ENCODE measurements at places on chromosomes 6 and 20.

- DNase-seq: no peak
These were observed 195.9 kb upstream of the CST7 start for GRCh38 chr20:24753130-24753529.

- no peak for DNase-seq
These were observed 143.0 kb upstream of the SLC22A16 start for GRCh38 chr6:110619275-110619908.

GRCh38 chr20:49674383-49675352, 39.0 kb downstream of the B4GALT5 start:
- peak; percentile 58 for DNase-seq

- DNase-seq: no peak
These were observed 1.5 kb downstream of the TRIM31 start for GRCh38 chr6:30111266-30111856.

DNA sequence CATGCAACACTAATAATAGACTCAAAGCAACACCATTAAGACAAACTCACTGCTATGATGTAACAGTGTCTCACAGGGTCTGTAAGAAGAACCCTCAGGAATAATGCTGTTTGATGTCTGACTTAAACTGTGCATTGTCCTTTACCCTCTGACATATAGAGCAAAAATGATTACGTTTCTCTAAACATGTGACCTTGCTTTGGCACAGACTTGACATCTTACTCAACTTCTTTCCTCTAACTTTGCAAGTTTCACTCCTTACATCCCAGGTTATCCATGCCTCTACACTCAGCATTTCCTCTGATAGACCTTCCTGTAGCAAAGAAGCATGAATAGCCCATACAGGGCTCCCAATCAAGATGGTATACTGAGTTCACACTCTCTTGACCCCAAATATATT, 252.7 kb downstream of the UST start:
- no peak for DNase-seq

DNA sequence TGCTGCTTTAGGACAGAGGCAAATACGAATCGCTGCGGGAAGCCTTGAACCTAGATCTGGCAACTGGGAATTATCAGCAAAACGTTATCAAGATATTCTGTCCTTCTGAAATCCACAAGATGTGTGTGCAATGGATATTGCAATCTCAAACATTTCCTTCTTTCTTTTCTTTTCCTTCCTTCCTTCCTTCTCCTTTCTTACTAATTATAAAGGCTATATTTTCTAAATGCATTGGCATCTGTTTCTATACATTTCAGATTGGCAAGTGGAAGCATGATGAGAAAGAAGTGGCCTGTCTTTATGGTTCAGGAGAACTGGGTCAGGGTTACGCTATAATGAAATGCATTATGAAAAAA, 2.0 kb downstream of the TAGAP start:
- no peak for DNase-seq

DNA sequence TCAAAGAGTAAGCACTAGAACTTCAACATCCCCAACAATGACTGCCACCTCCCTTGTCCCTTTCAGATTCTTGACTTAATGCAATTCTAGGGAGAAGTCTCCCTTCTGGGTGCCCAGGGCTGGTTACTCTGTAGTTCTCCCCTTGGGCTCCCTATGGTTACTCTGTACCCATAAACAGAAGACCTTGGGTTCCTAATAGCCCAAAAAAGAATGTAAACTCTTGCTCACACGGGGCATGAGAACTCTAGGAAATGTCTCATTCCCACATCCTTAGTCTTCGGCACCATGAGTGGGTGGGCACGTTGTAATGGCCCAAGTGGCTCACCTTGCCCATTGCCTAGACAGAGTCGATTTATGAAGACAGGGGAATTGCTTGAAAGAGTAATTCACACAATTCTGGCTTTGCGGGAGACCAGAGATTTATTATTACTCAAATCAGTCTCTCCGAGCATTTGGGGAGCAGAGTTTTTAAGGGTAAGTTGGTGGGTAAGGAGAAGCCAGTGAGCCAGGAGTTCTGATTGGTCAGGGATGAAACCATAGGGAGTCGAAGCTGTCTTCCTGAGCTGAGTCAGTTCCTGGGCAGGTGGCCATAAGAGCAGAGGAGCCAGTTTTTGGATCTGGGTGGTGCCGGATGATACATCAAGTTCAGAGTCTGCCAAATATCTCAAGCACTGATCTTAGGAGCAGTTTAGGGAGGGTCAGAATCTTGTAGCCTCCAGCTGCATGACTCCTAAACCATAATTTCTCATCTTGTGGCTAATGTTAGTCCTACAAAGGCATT, 61.2 kb upstream of the SIRPG start:
- no peak for DNase-seq

DNA sequence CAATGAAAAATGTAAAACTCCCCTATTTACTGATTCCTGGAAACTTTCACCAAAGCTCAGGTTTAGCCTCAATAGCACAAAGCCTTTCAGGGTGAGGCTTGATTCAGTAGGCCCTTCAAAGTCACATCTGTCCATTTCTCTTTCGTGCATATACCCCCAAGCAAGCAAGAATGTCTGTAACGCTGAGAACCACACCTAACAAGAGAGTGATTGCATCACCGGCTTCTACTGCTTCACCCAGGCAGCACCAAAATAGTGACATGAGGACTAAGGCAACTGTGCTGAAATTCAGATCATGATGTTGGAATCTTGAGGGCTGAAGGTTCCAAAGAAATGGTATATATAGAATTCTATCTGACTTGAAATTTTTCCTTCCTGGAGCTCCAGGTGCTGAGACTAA, 26.1 kb downstream of the CGA start:
- DNase-seq: no peak

GRCh38 chr20:62405108-62405980, 1.7 kb downstream of the CABLES2 start:
- peak; percentile 56 for DNase-seq

- DNase-seq: no peak
These were observed 20.5 kb downstream of the PTK7 start for GRCh38 chr6:43096451-43097097.

DNA sequence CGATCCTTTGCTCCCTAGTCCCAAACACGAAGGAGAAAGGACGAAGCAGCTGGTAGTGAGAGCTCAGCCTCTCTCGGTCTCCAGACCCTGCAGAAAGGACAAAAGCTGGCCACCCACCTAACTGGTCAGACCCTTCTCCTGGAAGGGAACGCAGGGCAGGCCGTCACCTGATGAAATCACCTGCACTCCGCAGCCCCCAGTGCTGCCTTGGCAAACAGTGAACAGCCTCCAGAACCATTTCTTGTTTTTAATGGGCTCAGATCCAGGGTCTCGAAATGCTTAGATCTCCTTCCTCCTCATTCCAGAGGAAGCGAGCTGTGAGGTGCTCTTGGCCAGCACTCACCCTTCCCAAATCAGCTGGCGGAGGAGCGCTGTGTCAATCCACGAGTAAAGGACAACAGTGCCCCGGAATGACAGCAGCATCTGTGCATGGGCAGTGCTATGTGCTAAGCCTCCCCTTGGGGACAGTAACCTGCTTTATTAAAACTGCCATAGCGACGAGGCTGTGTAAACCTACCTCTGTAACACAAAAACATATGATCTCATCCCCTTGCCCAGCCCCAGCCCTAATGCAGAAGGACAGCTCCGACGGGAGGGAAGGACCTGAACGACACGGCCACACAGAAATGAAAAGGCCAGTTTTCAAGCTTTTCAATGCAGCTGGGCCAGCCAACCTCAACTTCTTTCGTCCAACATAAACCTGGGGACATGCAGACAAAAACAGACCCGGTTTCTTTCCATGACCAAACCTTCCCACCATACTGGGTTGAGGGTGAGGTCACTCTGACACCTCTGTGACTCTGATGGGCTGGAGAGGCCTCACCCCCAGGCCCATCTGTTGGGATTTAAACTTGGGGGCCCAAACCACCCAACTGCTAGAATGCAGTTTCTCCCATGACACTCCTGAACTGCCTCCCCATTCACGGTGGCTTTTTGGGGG, 43.3 kb downstream of the SULF2 start:
- no peak for DNase-seq

DNA sequence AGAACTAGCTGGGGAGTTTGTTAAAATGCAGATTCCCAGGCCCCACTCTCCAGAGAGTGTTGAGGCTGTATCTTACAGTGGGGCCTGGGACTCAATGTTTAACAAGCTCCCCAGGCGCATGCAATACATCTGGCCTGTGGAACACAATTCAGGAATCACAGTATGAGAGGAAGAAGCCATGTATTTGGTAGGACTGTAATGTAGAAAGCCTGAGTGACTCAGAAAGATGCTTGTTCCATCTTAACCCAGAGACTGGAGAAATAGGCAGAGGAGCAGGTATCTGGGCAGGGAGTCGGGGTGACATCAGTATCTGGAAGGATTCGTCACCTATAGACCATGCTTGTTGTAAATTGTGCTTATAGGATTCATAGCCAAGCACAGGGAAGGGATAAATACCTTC, 90.5 kb downstream of the UNC5CL start:
- no peak for DNase-seq

GRCh38 chr6:89302195-89302770, 12.8 kb downstream of the GABRR2 start:
- no peak for DNase-seq

DNA sequence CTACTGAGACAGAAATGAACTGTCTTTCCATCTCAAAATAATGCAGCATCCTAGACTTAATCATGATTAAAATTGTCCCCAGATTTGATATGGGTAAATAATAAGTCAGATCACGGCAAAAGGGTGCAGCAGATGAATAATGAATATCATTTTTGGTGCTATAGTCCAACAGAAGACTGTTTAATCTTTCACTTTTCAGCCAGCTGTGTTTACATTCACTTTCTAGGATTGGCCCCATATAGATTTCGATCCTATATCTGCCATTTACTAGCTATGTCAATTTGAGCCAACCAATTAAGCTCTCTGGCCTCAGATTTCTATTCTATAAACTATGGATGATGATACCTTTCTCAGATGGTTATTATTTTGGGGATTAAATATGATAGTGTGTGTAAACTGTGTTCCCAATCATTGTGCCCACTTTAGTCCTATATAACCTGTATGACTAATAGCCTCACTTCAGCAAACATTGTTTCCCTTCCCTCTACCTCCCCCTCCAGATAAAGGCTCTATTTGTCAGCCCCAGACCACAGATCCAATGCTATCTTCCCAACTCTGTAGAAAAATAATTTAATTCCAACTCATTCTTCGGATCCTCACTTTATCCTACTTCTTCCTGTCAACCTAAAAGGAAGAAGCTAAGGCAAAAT, 53.6 kb upstream of the NT5E start:
- no peak for DNase-seq

- DNase-seq: no peak
These were observed 52.3 kb downstream of the ABHD12 start for GRCh38 chr20:25338112-25339023.

DNA sequence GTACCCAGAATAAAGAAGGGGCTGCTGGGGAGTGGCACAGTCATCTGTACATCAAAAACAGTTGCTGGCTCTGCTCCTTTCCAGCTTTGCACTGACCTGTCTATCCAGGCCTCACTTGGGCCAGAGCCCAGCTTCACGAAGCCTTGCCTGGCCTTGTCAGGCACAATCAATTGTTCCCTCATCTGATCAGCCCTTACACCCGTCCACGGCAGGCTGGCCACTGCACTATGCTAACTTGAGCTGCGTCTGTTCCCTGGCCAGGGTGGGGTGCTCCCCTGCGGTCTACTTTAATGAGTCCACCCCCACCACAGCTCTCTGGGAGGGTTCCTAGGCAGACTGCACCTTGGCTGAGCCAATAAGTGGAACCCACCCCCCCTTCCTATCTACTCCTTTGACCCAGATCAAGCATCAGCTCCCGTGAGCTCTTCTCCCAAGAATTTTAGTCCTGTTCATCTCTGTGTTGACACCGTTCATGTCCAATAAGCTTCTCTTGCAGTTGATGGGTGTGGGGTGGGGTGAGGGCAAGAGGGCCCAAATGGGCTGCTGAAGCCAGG, 74.3 kb upstream of the MLN start:
- no peak for DNase-seq

- DNase-seq: no peak
These were observed 116.5 kb downstream of the FAM120B start for GRCh38 chr6:170423030-170423429.

- no peak for DNase-seq
These were observed 29.8 kb downstream of the SMPDL3A start for GRCh38 chr6:122818866-122819265.

GRCh38 chr20:63176427-63177133, 39.4 kb downstream of the YTHDF1 start:
- no peak for DNase-seq

GRCh38 chr6:90004511-90004910, 110.2 kb downstream of the GJA10 start:
- DNase-seq: no peak

DNA sequence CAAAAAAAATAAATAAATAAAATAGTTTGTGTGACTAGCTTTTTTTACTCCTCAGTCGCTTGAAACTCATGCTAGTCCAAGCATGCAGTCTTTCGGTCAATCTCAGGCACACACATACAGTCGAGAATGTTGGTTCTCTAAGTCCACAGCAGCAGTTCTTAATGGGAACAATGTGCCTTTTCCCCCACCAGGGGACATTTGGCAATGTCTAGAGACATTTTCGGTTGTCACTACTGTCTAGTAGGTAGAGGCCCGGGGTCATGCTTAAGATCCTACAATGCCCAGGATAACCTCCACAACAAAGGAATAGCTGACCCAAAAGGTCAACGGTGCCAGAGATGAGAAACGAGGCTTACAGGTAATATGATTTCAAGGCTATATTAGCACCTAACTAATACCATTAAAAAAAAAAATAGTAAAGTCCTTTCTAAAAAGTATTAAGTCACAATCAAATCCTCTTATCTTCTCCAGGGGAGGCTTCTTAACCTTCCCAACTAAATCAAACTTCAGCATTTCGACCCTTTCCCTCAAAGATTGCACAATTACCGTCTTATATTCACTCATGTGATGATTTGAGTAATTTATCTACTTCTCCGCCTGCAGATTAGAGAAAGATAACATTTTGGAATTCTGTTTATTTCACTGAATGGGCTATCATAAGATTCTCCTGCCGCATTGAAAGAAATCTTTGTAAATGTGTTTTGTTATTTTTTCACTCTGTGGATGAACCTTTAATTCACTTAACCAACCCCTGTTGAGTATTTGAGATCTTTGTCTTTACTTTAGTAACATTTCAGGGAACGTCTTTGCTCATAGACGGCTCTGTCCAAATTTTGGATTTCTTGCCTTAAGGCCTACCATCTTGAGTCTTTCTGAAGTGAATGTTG, 8.1 kb upstream of the SALL4 start:
- DNase-seq: no peak

DNA sequence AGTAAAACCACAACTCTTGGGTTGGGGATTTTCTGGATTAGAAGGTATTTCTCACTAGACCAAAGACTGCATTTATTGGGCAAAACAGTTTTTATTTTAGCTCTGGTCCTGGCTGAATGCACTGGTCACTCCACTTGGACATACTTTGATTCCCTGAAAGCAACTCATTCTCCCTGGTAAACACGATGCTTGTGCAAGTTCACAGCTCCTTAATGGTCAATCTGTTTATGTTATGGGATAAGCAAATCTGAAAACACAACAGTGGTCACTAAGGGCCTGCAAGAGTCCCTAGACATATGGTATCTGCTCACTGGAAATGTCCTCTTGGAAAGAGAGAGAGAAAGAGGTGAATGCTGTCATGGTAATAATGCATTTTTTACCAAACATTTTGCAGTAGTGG, 559.8 kb downstream of the CDH26 start:
- DNase-seq: no peak
